Natural killer cell treated with Interleukin-12 subunit alpha and Interleukin-12 subunit beta and Interleukin-15 and Interleukin-18, amount 100 ng/mL, for 72 hours (primary cell): ENCODE measurements at places on chromosomes 16 and 17. TPM values are rescaled to one million over a fixed set of nuclear protein-coding genes. Genes with fewer than 3 reads are reported as not detected.

SETD6 gene
- total RNA-seq: 16.4 TPM

ARHGAP27 gene
- total RNA-seq: 79.1 TPM

SGCA gene
- total RNA-seq: not detected

KRT40 gene
- total RNA-seq: not detected

KRT23 gene
- not detected for total RNA-seq

MLST8 gene
- total RNA-seq: 68.9 TPM

HIGD1B gene
- total RNA-seq: not detected

G6PC1 gene
- total RNA-seq: not detected

HOXB9 gene
- 0.78 TPM for total RNA-seq

ACSM5 gene
- not detected for total RNA-seq

DNA sequence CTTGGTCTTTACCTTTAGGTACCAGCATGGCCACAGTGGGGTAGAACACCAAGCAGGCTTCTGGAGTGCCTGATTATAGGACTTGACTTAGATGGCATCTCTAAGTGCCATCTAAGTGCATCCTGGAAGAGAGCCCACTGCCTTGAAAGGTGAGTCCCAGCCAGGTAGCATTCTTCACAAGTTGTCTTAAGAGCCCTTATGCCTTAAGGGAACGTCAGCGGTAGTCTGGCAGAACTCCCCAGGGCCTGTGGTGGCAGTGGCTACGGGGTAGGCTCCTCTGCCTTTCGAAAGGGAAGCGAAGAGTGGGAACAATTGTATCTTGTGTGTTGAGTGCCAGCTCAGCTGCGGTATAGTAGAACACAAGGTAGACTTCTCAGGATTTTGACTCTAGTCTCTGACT is 549.0 kb downstream of the HS3ST4 start:
- DNase-seq: no peak

DNA sequence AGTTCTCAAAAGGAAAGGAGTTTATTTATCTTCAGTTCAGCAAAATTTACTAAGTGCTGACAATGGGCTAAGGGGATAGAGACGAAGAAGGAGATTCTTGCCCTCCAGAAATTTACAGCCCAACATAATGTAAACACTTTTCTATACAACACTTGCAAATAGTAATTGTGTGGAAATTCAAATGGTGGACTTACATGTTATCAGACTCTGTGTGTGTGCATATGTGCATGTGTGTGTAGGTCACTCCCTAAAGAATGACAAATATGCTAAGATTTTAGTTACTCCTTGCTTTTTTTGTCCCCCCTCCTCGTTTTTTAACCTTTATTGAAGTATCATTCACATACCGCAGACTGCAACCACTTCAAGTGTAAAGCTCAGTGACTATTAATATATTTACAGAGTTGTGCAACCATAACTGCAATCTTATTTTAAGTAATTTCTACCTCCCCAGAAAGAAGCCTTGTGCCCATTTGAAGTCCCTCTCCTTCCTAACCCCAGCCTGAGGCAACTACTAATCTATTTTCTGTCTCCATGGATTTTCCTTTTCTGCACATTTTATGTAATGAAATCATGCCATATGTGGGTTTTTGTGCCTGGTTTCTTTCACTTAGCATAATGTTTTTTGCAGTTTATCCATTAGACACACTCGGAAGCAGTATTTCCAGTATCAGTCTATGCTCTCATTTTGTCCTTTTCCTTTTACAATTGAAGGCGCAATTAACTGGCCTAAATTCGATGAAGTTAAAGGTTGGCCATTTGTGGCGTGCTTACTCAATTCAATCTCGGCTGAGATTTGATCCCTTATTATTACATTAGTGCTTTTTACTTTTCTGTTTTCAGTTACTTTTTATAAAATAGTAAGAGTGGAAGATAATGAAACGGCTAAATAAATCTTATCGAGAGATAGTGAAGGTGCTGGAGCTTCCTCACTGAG is 318.4 kb downstream of the HAPSTR1 start:
- no peak for DNase-seq

DNA sequence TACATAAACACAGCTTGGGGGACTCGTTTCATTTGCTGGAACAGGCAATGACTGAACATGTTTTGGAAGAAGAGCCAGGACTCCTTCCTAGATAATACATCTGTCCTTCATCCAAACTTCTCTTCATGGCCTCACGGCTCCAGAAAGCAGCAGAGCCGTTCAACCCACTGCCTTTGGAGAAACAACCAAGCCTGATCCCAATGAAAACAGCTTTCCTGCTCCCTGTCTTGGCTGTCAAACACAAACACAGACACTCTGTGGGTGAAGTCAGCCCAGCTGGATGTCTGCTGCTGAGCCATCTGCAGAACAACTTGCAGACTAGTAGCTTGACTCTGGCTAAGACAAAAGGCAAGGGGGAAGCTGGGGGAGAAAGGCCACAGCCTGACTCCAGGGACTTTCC is 345.1 kb upstream of the PSMD7 start:
- no peak for DNase-seq

DNA sequence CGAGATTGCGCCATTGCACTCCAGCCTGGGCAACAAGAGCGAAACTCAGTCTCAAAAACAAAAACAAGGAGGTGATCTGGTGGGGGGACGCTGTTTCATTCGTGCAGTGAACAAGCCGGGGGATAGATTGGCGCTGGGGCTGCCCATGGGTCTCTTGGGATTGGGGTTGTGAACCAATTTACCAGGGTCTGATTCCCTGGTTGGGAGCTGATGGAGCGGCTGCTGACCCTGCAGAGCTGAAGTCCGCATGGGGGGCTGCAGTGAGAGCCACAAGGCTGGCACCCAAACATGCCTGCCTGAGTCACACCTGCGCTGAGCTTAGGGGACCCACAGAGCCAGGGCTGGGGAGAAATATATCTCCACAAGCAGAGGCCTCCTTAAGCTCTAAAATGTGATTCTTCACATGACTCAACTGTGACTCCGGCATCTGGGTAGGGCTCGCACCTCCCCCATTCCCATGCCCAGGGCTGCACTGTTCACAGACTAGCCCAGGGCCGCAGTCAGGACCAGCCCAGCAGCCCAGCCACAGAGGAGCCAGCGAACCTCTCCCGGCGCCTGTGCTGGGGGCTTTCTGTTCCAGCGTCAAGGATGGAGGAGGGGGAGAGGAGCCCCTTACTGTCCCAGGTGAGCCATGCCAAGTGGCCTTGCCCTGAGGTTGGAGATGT is 5.0 kb downstream of the TSPAN10 start:
- no peak for DNase-seq

- no peak for DNase-seq
These were observed 152.0 kb downstream of the KCNJ12 start for GRCh38 chr17:21528031-21528695.

DNA sequence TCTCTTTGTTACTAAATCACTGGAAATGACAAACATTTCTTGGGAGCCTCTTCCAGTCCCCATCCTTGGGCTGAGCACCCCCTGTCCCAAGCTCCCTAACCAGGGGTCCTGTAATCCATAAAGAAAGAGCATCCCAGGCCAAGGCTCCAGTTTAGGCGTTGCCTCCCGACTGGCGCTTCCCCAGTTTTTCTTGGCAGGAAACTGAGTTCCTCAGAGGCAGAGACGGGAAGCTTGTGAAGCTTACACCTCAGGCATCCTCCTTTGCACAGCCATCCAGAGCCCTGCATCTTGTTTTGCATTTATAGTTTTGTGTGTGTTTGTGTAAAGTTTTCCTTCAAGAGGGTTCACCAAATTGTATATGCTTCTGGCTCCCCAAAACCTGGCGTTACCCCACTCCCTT is 7.1 kb downstream of the COPZ2 start:
- DNase-seq: no peak

- peak; percentile 25 for DNase-seq
These were observed 36.1 kb upstream of the ZCCHC14 start for GRCh38 chr16:87528690-87529579.

DNA sequence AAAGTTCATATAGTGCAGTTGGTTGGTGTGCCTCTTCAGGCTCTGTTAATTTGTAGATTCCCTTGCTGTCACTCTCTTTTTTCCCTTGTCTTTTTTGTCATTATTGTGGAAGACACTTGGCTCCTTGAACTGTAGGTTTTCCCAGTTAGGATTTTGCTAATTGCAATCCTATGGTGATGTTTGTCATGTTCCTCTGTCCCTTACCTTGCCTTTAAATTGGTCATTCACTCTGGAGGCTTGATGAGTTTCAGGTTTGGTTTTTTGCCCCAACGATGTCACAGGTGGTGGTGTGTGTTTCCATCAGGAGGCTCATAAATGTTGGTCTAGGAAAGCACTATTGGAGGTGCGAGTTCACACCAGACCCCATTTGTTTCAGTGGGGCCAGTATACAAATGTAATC is 383.7 kb downstream of the SNX29 start:
- DNase-seq: no peak

- no peak for DNase-seq
These were observed 191.3 kb upstream of the ELAC2 start for GRCh38 chr17:13209081-13209480.

DNA sequence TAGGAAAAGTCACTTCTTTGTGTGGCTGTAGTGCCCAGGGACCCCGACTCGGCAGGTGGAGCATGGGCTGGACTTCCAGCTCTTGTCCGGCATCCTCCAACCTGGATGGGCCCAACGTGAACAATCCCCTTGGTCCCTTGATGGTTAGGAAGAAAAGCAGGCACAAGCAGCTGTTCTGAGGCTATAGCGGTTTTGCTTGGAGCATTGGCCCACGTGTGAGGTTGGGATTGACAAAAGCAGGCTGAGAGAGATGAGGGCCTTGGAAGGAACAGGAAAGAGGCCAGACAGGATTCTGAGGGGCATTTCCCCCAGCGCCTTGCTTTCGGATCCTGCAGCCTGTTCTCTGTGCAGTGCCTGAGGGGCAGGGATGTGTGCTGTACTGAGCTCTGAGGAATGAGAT is 28.1 kb downstream of the SCNN1B start:
- DNase-seq: no peak

- DNase-seq: peak; percentile 67
These were observed 8.4 kb upstream of the PLK1 start for GRCh38 chr16:23670137-23670776.

DNA sequence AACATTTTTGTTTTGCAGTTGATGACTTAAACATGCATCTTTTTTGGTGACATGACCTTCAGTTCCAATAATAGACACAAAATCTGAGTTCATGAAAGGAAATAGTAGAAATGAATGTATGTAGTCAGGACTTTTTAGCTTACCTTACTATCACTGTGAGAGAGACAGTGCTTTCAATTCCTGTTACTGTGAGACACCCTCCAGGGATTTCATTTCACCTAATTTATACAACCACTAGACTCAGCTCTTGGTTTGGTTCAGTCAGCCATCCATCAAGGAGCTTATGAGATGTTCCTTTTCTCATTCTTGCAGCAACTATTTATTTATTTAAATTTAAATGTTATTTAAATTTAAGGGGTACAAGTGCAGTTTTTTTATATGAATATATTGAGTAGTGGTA is 77.9 kb downstream of the MAP2K4 start:
- no peak for DNase-seq

- no peak for DNase-seq
These were observed 2.5 kb downstream of the SSH2 start for GRCh38 chr17:29927546-29927945.

DNA sequence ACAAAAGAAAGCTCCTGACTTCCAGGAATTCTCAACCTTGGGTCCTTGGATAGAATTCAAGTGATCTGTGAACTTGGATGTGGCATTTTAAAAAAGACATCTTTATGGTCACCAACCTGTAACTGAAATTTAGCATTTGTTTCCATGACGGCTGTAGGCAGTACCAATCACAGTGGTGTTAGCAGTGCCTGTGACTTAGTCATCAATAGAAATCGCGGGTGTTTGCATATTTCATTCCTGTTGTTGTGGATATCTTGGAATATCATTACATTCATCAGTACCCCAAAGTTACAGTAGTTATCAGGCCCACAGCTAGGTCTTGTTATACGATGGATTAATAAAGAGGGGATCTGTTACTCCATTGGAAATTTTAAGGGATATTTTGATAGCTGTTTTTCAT is 81.6 kb downstream of the CMIP start:
- no peak for DNase-seq

GRCh38 chr17:7356072-7356549 is 1.2 kb downstream of the TMEM95 start:
- DNase-seq: peak; percentile 88

GRCh38 chr17:74458835-74459234 is 7.6 kb upstream of the CD300A start:
- DNase-seq: no peak

GRCh38 chr17:77675411-77675810 is 283.1 kb upstream of the TNRC6C start:
- no peak for DNase-seq

DNA sequence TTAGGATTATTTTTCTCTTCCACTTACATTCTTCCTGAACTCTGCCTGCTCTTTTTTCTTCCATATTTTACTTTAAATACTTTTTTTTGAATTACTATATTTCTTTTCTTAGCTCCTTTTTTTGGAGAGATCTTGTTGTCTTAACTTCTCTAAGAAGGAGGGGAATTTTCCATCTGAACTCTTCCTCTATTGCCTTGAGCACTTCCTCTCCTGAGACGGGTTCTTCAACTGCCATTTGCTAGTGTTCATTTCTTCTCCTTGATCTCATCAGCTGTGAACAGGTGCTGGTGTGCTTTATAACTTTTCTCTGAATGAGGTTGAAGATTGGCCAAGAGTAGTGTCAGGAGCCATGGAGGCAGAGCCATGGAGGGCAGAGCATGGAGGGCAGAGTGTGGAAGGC is 15.1 kb upstream of the CD300LD start:
- no peak for DNase-seq

GRCh38 chr17:29885031-29885640 is 44.9 kb downstream of the SSH2 start:
- DNase-seq: no peak

DNA sequence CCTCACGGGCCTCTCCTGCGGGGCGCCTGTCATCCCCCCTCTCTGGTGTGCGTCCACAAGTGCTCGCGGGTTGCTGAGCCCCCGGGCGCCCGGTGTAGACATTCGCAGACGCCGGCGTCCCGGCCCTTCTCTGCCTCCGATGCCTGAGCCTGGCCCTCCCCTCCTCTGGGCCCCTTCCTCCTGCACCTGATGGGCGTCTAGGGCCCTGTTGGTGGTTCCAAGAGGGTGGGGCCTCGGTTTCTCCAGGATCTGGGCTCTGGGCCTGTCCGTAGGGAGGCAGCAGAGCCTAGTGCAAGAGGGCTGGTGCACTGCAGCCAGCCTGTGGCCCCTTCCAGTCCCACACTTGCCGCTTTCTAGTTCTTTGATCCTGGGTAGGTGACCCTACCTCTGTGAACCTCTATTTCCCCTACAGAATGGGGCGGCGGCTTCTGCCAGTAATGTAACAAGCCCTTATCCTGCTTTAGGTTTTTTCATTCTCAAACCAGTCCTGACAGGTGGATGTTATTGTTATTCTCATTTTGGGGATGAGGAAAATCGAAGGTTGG is 623 bp downstream of the E4F1 start:
- no peak for DNase-seq
